CD4-positive, alpha-beta memory T cell (primary cell): ENCODE measurements at places on chromosomes 3 and 15. TPM values are rescaled to one million over a fixed set of nuclear protein-coding genes. Genes with fewer than 3 reads are reported as not detected.

CXCR6 gene
- 8.6 TPM for total RNA-seq

SCAANT1 gene
- total RNA-seq = not detected

DNA sequence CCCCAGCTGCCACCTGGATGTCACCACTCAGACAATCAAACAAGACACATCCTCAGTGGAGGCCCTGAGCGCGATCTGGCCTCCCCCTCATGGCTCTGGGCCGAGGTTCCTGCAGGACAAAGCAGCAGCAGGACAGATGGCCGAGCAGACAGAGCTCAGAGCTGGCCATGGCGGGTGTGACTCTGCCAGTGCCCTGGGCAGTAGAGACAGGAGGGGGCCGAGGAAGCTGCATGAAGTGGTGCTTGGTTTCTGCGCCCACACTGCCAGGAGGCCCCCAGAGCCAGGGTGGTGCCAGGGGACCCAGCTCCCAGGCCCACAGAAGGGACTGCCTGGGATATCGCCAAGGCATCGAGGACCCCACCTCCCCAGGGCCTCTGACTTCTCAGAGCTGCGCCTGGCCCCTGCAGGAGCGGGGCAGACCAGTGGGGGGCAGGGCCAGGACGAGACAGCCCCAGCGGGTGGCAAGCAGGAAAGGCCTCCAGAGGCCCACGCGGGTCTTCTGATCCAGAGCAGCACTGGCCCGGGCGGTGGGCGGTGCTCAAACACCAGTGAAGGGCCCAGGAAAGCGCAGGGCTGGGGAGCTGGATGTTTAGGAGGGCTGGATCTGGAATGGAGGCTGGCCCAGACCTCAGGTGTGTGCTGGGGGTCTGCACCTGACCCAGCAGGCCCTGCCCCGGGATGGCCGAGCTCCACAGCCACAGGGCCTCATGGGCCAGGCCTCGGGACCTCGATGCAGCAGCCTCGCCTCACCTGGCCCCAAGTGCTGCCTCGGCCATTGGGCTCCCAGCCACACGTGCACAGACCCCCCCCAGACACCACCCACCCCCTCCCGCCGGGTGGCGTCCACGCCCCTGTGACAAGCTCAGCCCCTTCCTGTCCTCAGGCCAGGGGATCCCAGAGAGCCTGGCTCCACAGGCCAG lies 76.0 kb downstream of the GOLGA8G start:
- no peaks in the 10 kb centered on the region for H3K36me3 ChIP-seq
- H3K27ac ChIP-seq = no peak overlapping the region
- DNase-seq = no peak

DNA sequence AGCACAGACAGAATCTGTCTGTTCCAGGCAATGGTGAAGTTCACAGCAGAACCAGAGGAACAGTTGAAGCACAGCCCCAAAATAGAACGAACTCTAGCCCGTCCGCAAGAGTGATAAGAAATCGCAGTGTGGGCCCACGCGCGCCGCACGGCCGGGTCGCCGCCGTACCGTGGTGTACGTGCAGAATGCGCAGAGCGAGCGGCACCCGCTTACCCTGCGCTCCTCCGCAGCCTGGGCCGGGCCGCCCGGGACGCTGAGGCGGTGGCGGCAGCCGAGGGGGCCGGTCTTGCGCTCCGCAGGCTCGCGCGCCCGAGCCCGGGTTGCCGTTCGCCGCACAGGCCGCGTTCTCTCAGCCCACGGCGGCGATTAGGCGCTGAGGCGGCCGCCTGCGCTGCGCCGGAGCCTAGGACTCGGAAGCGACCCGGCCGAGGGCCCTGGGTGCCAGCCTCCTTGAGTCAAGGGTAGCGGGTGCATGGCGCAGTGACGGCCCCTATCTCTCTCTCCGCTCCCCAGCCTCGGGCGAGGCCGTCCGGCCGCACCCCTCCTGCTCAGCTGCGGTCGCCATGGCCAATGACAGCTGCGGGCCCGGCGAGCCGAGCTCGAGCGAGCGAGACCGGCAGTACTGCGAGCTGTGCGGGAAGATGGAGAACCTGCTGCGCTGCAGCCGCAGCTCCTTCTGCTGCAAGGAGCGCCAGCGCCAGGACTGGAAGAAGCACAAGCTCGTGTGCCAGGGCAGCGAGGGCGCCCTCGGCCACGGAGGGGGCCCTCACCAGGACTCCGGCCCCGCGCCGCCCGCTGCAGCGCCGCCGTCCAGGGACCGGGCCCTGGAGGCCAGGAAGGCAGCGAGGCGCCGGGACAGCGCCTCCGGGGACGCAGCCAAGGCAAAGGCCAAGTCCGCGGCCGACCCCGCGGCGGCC lies 20.5 kb downstream of the WDR73 start:
- no peaks in the 10 kb centered on the region for H3K27me3 ChIP-seq
- H3K4me1 ChIP-seq = peaks cover 40% of the 10 kb centered on the region
- peak; percentile 66 for DNase-seq
- H3K4me3 ChIP-seq = peak overlapping the region; percentile 63
- H3K36me3 ChIP-seq = peaks cover 8% of the 10 kb centered on the region
- H3K27ac ChIP-seq = peak overlapping the region; percentile 75

GRCh38 chr3:16407366-16407765 lies 106.1 kb downstream of the RFTN1 start:
- DNase-seq = no peak
- no peaks in the 10 kb centered on the region for H3K4me1 ChIP-seq
- no peak overlapping the region for H3K27ac ChIP-seq
- no peaks in the 10 kb centered on the region for H3K27me3 ChIP-seq
- H3K4me3 ChIP-seq = no peak overlapping the region

DNA sequence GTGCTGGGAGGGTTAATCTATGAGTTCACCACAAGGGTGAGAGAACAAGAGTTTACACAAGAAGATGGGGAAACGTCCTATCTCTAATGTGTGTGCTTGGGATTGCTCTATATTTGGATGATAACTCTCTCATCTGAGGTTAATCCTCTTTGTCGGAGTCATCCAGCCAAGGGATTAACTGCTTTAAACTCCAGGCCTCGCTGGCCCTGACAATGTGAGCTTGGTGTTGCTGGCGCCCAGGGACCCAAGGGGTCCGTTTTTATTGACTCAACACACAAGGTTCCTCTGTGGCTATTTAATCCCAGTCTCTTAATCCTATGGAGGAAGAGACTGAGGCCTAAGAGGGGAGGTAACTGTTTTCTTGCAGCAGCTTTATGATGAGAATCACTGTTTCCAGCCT lies 14.2 kb downstream of the SV2B start:
- no peaks in the 10 kb centered on the region for H3K4me1 ChIP-seq
- peaks cover 10% of the 10 kb centered on the region for H3K27me3 ChIP-seq
- H3K4me3 ChIP-seq = no peak overlapping the region
- DNase-seq = no peak

GRCh38 chr3:54240309-54240708 lies 118.0 kb downstream of the CACNA2D3 start:
- no peaks in the 10 kb centered on the region for H3K4me1 ChIP-seq
- no peaks in the 10 kb centered on the region for H3K36me3 ChIP-seq
- no peak for DNase-seq
- H3K27me3 ChIP-seq = no peaks in the 10 kb centered on the region
- no peak overlapping the region for H3K27ac ChIP-seq
- no peak overlapping the region for H3K4me3 ChIP-seq

DNA sequence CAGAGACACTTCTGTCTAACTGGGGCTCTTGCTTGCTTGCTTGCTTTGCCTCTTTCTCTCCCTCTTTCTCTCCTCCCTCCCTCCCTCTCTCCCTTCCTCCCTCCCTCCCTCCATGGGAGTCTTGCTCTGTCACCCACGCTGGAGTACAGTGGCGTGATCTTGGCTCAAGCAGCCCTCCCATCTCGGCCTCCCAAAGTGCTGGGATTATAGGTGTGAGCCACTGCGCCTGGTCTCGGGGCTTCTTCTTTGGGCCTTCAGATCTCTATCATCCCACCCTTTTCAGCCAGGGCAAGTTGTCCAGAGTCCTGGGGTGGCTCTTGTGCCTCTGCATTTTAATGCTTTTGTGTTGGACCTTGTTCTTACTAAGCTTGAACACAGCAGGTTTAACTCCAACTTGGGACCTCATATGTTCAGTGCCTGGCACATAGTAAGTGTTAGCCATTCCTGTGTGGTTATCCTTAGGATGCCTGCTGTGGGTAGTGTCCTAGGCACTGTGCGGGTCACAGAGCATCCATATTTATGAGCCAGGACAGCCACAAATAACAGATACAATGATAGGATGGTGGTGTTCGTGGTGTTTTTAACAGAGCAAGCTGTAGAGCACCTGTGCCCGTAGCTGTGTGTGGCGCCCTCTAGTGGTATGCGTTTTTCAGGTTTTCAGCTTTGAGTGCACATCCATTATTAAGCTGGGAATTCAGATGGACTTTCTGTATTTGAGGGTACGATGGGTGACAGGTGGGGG lies 75.1 kb downstream of the CCK start:
- H3K4me3 ChIP-seq = no peak overlapping the region
- no peak overlapping the region for H3K27ac ChIP-seq
- peak; percentile 51 for DNase-seq
- H3K4me1 ChIP-seq = no peaks in the 10 kb centered on the region
- peaks cover 16% of the 10 kb centered on the region for H3K36me3 ChIP-seq

- no peaks in the 10 kb centered on the region for H3K27me3 ChIP-seq
- no peak overlapping the region for H3K27ac ChIP-seq
- H3K4me1 ChIP-seq = no peaks in the 10 kb centered on the region
- no peaks in the 10 kb centered on the region for H3K36me3 ChIP-seq
- no peak overlapping the region for H3K4me3 ChIP-seq
- no peak for DNase-seq
Observed at GRCh38 chr3:9026320-9027045, 63.2 kb upstream of the RAD18 start.

DNASE1L3 gene
- total RNA-seq = not detected

TGM4 gene
- not detected for total RNA-seq

DNA sequence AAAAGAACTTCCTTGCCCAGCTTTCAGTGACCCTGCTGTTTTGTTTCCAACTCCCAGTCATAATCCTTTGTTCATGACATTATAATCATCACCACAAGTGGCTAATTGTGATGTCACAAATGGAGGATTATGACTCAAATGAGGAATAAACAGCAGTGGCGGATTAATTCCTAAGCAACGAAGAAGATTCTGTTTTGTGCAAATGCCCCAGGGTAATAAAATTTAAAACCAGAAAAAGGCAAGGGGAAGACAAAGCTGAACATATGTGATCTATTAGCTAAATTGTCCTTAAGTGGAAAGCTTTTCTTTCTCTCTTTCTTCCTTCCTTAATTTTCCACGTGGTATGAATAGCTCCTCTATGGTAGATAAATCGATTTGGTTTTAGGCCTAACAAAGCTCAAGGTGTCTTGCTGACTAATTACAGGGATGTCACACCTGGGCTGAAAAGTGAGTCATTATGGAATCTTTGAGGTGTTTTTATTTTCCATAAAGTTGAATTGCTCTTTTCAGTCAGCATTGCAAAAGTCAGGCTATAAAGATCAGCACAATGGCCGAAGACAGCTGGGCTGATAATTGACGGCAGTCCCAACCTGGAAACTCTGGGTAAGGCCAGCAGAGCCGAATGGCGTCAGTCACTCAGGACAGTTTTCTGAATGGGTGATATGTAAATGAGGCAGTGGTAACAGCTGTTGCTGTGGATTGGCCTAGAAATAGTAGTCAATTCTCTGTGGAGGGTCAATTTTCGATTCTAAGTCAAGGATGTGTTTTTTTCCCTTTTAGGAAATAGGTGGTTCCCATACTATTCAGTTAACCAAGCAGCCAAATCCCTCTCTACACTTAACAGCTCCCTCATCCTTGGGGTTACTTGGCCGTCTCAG lies 121.5 kb downstream of the PTPRG start:
- DNase-seq = no peak
- no peaks in the 10 kb centered on the region for H3K36me3 ChIP-seq
- no peaks in the 10 kb centered on the region for H3K27me3 ChIP-seq
- no peak overlapping the region for H3K4me3 ChIP-seq
- H3K27ac ChIP-seq = no peak overlapping the region

DNA sequence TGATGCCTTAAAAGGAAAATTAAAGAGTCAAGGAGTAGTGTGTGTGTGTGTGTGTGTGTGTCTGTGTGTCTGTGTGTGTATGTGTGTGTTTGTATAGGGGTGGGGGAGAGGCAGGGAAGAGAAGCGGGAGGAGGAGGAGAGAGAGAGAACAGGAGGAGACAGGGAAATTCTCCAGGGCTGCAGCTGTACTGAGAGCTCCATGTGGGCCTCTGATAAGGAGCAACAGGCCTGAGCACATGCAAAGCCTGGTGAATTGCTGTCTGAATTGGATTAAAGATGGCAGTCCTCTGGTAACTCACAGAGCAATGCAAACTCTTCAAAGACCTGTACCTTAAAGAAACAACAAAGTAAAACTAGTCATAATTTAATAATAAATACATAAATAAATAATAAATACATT lies 70.6 kb downstream of the SEMA6D start:
- H3K27me3 ChIP-seq = no peaks in the 10 kb centered on the region
- no peak overlapping the region for H3K27ac ChIP-seq
- no peaks in the 10 kb centered on the region for H3K4me1 ChIP-seq
- H3K36me3 ChIP-seq = no peaks in the 10 kb centered on the region
- H3K4me3 ChIP-seq = no peak overlapping the region

- no peak overlapping the region for H3K27ac ChIP-seq
- H3K4me1 ChIP-seq = no peaks in the 10 kb centered on the region
- no peaks in the 10 kb centered on the region for H3K27me3 ChIP-seq
- H3K4me3 ChIP-seq = no peak overlapping the region
- no peaks in the 10 kb centered on the region for H3K36me3 ChIP-seq
- DNase-seq = no peak
Observed at GRCh38 chr3:176172492-176172891, 1024.8 kb downstream of the TBL1XR1 start.

- no peak overlapping the region for H3K4me3 ChIP-seq
- no peaks in the 10 kb centered on the region for H3K4me1 ChIP-seq
- DNase-seq = no peak
- H3K27ac ChIP-seq = no peak overlapping the region
- H3K36me3 ChIP-seq = no peaks in the 10 kb centered on the region
- no peaks in the 10 kb centered on the region for H3K27me3 ChIP-seq
Observed at GRCh38 chr3:59115364-59116232, 65.8 kb upstream of the CFAP20DC start.

- H3K27ac ChIP-seq = no peak overlapping the region
- no peaks in the 10 kb centered on the region for H3K36me3 ChIP-seq
- no peak for DNase-seq
- peaks cover 57% of the 10 kb centered on the region for H3K4me1 ChIP-seq
- no peak overlapping the region for H3K4me3 ChIP-seq
Observed at GRCh38 chr3:111314181-111314873, 227.7 kb upstream of the CD96 start.
